ENCODE measurements at places on chromosomes 12 and 14.

GRCh38 chr12:17829813-17830212 lies 260.2 kb downstream of the RERGL start:
- DNase-seq, result no peak

GRCh38 chr12:1083889-1084262 lies 92.9 kb downstream of the ERC1 start:
- no peak for DNase-seq

DNA sequence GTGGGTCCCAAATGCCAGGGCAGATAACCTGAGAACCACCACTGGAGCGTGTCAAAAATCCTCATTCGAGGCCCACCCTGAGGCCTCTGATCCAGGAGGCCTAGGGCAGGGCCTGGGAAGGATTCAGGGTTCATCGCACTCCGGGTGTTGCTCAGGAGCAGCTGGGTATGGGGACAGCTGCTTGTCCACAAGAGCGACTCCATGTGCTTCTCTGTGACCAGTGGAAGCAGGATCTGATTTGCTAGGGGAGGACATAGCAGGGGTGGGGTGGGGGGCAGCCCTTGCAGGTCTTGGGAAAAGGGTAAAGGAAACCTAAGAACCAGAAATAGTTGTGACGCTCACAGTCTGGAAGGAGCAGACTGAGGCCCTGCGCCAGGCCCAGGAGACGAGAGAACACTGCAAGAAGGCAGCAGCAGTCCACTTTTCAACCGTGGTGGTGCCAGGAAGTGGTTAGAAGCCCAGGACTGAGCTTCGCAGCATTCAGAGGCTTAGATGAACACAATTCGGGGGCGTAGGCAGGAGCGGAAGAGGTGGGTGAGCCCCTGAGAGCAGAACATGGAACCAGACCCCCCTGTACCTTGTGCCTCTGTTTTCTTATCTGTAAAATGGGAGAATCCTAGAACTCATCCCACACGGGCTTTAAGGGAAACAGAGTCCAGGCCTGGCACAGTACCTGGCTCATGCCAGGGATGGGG lies 33.7 kb downstream of the ITPK1 start:
- no peak for DNase-seq

GRCh38 chr12:214003-214741 lies at the start of gene SLC6A12:
Gene SLC6A12 (minus strand): TSS chr12:214157. CDS start chr12:209986, 4,171 bp downstream.
- no peak for DNase-seq

DNA sequence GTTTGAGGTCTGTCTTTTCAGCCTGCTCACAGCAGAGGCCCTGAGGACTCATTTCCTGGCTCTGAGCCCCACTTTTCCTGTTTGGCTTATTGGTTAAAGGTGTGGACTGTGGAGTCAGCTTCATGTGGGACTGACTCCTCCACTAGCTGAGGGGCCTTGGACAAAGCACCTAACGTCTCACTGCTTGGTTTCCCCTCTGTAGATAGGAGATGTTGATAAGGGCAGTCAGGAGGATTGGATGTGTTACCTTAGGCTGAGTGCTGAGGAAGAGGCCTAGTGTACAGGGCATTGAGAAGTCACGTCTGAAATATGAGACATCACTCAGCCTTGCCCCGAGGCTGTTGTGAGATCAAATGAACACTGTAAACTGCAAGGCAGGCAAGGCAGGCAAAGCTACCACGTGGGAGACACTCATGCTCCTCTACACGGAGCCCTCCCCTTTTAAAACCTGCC lies 27.1 kb upstream of the TCL1A start:
- no peak for DNase-seq

DNA sequence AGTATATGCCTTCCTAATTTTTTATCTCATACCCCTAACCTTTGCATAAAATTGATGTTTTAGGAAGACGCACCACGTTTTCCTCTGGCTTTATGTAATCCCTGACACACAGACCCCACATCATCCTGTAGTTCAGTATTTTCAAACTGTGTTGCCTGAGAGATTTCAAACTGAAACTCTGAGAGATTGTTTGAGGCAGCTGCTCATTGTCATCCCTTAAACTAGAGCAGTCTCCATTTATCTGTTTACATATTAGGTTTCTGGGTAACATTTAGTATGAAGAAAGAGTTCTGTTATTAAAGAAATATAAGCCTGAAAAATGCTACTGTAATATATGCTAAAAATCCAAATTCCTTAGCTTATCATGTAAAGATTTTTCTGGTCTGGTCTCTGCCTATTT lies 24.3 kb downstream of the MNAT1 start:
- no peak for DNase-seq

GRCh38 chr14:32560209-32560857 lies 231.2 kb downstream of the AKAP6 start:
- no peak for DNase-seq

GRCh38 chr14:61625165-61625564 lies 70.1 kb upstream of the HIF1A start:
- no peak for DNase-seq

DNA sequence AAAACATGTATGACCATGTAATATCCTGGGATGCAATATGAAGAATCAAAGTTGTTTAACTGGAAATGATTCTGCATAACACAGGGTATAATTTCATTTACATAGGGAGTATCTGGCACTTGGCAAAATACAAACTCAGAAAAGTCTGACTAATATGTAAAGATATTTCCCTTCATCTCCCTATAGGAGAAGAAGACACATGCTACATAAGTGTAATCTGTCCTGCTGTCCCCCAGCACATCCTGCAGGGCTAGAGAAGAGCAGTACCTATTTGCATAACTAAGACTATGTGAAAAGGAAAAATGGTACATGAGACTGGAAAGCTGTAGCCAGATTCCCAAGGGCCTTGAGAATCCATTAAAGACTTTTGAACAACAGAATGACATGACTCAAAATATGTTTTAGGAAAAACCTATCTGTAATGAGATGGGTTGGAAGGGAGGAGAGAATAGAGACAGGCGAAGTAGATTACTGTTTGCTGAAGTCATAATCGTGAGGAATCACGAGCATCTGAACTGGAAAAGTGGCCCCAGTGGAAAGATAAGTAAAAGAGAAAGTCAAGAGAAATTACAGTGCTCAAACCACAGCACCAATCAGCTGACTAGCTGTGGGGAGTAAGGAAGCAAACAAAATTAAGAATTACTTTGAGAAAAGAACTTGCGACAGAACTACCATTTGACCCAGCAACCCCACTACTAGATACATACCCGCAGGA lies 155.1 kb upstream of the HMGA2 start:
- DNase-seq, result no peak

DNA sequence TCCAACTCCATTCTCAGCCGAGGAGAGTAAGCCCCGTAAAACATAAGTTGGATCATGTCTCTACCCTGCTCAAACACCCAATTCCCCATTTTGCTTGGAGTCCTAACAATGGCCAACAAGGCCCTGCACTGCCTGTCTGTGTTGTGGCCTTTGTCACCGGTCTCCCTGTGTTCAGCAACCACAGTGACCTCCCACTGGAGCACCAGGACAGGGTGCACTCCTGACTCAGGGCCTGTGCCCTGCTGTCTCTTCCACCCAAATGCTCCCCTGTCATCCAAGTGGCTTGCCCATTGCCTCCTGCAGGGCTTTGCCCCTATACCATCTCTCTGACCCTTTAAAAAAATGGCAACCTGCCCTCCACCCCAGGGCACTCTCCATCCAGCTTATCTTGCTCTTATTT lies 4.4 kb upstream of the KRT85 start:
- no peak for DNase-seq

- no peak for DNase-seq
These were observed 75.9 kb downstream of the ATP2B1 start for GRCh38 chr12:89632778-89633177.

DNA sequence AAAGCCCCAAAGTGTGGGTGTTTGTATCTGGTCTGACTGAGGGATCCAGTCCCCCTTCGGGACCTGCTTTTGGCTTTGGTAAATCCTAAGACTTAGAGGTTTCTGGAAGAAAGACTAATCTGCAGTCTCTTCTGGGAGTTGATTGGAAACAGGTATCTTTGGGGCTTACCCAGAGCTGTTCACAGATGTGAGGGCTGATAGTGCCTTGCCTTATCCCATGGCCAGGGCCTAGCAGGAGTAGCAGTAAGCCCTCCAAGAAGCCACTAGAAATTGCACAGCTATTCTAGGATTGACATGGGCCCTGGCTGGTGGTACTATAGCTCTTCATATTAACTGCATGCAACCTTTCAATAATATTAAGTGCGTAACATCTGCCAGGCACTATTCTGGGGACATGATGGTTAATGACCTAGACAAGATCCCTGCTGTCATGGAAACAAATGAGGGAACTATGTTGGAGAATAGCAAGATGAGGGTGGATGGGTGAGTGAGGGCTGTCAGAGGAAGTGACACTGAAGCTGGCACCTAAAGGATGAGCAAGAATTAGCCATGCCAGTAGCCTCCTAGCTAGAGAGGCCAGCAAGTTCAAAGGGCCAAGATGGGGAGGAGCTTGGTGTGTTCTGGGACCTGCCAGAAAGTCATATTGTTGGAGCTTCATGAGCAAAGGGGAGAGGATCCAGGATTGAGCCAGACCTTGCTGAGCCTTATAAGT lies 71.7 kb downstream of the CRADD start:
- DNase-seq, result no peak

DNA sequence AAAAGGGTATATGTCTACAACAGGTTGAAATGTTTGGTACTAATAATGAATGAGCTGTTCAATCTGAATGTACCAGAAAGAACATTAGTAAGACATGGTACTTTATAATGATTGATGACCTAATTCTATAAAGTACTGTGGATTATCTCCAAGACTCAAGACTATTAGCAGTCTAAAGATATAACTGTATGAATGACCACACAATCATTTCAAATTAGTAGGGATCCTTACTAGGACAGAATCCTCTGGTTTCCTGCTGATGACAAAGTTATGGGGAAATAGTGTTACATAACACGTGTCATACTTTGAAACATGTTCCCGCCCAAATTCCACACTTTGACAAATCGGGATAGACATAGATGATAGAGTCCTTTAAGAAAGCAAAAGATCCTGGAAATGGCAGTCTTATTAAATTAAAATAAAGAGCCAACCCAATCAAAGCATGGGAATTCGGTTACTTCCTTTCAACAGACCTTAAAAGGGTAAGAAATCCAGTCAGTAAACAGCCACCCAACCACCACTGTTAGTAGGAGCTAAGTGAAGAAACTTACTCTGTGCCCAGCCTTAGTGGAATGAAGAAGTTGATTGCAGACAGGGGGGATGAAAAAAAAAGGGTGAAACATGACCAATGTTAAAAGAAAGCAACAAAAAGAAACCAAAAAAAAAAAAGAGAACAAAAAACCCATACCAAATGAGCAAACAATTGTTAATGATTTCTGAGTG lies 2.8 kb downstream of the VPS29 start:
- no peak for DNase-seq

Data from activated CD4-positive, CD25-positive, alpha-beta regulatory T cell (primary cell).